ENCODE measurements at places on chromosomes 1 and 21.

- no peak for DNase-seq
These were observed 2.4 kb upstream of the KISS1 start for GRCh38 chr1:204198348-204199340.

DNA sequence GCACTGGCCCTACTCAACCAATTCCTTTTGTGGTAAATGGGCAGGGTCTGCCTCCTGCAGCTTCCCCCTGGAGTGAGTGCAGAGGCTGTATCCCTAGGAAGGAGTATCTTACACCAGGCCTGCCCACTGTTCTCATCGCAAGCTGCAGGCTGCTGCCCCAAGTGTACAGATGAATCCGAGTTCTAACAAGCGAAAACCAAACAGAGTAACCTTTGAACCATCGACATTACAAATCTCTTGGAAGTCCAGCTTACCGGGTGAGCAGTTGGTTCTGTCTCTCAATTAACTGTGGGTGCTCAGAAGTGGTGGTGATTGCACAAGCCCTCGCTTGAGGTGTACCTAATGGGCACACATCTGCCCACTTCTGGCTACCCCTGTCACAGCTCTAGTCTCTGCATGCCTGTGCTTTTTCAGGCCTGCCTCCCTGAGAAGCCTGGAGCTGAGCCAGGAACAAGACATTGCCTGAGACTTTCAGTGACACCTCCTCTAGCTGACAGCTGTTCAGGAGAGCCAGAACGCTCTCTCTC lies 22.7 kb downstream of the INAVA start:
- no peak for DNase-seq

DNA sequence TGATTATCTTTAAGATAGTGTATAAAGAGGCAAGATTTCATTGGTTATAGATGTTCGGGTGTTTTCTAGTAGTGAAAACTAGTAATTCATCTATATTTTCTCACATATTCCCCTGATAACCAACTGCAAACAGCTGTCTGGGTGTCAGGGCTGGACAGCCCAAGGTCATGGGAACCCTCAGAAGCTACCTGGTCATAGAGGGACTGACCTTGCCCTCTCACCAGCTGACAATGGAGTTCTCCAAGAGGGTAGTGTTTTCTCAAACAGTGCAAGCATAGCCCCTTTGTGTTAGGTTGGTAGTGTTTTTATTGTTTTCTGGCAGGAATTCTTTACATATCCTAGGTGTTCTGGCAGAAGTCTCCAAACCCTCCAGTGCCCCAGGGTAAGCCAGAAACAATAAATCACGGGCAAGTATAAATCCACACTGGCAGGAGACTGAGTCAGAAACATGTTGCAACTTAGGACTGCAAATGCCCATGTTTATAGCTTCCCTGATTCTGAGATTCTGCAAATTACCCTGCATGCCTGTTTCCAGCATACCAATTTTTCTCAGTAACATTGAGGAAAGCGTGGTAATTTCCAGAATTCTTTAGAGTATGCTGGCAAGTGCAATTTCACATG lies 82.8 kb upstream of the ATP1A1 start:
- DNase-seq: no peak

DNA sequence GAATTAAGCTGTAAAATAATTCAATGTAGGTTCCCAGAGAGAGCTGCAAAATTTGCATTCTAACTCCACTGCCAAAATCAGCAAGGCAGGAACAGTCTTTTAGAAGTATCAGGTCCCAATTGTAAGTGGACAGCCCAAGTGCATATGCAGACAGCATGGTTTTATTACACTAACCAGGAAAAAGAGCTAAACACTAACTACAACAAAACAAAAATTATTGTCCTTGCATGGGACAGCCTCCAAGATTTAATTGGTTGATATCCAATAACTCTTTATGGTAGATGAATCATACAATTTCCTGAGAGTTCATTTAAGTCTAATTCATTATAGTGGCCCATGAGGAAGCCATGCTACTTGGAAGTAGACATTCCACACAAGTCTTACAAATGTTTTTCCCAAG lies 154.3 kb upstream of the ZNF648 start:
- DNase-seq: no peak

GRCh38 chr1:38651669-38652068 lies 207.9 kb downstream of the RRAGC start:
- no peak for DNase-seq

GRCh38 chr1:6730880-6731279 lies 29.3 kb upstream of the DNAJC11 start:
- no peak for DNase-seq

DNA sequence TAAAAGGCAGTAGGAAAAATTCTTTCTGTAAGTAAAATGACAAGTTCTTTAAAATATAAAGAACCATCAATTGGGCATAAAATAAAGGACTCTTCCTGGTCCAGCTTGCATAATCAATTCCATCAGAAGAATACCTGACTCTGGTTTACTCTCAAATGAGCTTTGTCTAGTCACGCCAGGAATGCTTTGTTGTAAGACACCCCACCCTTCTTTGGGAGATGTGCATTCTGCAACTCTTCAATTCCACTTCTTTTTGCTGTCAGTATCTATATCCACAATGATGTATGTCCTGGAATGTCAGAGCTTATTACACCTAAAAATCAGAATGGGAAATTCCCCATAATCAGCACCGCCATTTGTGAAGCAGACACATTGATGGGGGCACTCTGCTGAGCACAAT lies 76.1 kb downstream of the PTPN14 start:
- DNase-seq: no peak

- DNase-seq: no peak
These were observed 116.4 kb downstream of the CRB1 start for GRCh38 chr1:197384471-197384870.

GRCh38 chr1:111990878-111991718 lies 1.6 kb upstream of the KCND3 start:
- no peak for DNase-seq

- no peak for DNase-seq
These were observed 32.2 kb downstream of the OPTC start for GRCh38 chr1:203526130-203526529.

- DNase-seq: no peak
These were observed 91.9 kb upstream of the ERRFI1 start for GRCh38 chr1:8118031-8118451.
